ENCODE measurements at places on chromosomes 6 and 20.

GRCh38 chr6:81553216-81553615, 199.3 kb downstream of the TENT5A start:
- no peak for DNase-seq

- DNase-seq = no peak
These were observed 22.3 kb upstream of the RPP40 start for GRCh38 chr6:5025911-5026819.

GRCh38 chr6:167647306-167647705, 179.4 kb upstream of the AFDN start:
- no peak for DNase-seq

- no peak for DNase-seq
These were observed 90.1 kb upstream of the PREP start for GRCh38 chr6:105492706-105493673.

DNA sequence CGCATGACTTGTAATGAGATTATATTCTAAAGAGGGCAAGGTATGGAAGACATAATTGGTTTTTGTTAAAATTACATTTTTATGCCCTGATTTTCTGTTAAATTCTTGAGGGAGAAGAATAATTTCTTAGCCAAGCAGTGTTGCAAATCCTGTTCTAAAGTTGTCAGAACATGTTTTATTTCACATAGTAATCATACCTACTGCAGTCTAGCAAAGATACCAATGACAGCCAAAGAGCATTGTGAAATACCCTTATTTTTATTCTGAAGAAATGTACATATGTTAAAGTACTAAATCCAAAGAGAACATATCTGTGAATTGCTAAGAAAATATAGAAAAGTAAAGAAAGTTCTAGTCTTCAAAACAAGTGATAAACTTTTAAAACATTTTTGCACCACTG, 39.6 kb upstream of the SMIM8 start:
- no peak for DNase-seq

DNA sequence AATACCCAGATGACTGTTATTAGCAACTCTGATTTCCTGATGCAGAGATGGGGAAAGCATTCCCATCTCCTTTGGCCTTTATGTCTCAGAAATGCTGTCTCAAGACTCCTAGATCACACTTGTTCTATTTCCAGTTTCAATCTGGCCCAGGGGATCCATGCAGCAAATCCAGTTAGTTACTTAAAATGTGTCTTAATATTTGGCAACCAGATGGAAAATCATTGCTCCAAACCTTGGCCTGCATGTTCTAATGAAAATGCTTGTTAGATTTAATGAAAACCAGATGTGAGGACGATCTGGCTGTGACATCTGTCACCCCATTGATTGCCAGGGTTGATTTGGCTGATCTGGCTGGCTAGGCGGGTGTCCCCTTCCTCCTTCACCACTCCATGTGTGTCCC, 125.2 kb downstream of the TSHZ2 start:
- no peak for DNase-seq

- no peak for DNase-seq
These were observed 51.1 kb downstream of the STAU1 start for GRCh38 chr20:49136817-49137571.

DNA sequence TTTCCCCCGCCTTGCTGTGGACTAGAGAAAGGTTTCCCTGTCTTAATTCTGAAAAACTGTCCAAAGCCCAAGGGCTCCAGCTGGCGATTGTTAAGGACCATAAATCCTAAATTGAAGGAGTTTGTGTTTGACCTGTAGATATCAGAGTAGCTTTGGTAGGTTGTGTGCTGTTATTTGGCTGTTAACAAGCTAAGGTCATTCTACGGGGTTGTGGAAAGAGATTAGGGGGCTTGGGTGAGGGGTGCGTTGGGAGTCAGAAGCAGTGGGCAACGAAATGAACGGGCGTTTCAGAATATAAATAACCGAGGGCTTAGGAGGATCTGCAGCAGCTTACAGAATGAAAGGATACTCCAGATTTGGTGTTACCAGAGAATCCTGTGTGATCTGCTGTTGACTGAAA, 32.6 kb upstream of the BTN3A2 start:
- DNase-seq = no peak

GRCh38 chr6:134521116-134521501, 203.2 kb upstream of the SGK1 start:
- no peak for DNase-seq

DNA sequence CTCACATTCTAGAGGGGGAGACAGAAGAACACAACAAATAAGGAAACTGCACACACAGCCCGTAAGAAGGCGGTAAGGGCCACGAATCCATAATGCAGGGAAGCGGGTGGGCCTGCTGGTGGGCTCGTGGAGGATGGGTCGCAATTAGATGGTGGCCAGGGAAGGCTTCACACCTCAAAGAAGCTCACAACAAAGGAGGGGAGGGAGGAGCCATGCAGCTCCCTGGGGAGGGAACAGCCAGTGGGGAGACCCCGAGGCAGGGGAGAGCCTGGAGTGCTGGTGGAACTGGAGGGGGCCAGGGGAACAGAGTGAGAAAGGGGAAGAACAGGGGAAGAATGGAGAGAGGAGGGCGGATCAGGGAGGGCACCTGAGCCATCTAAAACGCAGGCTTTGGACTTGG, 13.4 kb downstream of the SRC start:
- no peak for DNase-seq

GRCh38 chr6:157592541-157592940, 211.6 kb downstream of the ZDHHC14 start:
- DNase-seq = no peak

- DNase-seq = no peak
These were observed 67.7 kb downstream of the SLC16A10 start for GRCh38 chr6:111154981-111155380.

DNA sequence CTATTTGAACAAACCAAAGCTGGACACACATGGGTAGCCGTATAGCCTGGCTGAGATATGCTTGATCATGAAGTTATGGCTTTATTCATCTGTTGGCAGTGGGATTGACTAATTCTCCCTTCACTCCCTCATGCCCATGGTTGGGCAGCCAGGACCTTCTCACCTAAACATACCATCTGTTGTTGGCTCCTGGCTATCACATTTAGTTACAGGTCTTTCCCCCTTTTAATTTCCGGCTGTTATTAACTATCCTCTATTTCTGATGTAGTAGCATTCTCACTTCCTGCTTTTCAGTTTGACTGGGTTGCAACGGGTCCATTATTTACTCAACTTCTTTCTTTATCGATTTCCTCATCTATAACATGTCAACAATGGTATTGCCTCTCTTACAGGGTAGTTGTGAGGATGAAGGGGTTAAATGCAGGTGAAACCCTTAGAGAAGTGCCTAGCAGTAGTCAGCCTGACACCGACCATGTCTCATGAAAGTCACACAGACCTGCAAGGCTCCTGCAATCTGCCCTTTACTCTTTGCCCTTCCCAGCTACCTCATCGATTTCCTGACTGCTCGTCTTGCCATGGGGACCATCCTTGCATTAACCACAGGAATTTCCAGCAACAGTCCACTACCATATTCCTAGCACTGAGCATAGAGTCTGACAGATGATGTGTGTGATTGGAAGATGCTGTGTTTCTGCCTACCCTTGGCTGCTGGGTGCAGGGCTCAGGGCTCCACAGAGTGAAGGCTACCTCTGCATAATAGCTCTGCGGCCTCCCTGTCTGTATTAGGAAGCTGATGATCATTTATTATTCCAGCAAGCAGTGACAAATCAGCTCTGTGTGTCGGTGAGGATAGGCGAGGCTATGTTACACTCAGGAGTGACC, 42.2 kb downstream of the PPP1R14C start:
- DNase-seq = no peak

DNA sequence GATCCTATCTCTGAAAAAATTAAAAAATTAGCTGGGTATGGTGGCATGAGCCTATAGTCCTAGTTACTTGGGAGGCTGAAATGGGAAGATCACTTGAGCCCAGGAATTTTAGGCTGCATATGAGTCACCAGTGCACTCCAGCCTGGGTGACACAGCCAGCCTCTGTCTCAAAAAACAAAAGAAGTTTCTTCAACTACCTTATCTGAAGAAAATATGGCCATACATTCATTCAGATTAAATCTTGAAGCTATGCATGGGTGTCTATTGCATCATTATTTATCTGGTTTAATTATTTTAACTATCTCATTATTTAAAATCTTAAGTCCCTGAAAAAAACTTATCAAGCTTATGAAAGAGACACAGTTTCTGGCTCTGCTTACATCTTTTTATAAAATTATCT, 204.1 kb downstream of the SIM1 start:
- DNase-seq = no peak

GRCh38 chr6:133099573-133099972, 141.6 kb upstream of the EYA4 start:
- no peak for DNase-seq

DNA sequence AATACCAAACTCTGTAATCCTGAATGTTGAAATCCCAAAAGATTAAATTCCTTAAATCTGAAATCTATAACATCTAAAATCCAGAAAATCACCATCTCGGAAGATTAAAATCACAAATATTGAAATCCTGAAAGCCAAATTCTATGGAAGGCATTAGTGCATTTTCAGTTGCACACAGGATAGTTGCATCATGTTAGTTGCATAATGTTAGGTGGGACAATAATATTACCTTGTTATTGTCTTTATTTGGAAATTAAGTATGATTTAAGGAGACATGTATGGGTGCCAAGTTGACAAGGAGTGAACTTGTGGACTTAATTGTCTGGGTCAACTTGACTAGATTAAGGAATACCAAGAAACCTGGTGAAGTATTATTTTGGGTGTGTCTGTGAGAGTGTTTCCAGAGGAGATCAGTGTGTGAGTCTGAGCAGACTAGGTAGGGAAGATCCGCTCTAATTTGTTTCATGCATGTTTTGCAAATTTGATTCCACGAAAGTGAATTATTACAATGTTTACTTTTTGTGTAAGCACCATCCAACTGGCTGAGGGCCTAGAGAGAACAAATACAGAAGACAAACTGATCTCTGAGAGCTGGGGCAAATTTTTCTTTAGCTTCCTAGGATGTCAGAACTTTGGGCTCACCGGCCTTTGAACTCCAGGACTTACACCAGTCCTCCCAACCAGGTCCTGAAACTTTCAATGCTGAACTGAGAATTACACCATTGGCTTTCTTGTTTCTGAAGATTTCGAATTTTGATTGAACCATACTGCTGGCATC, 545.1 kb upstream of the IRAK1BP1 start:
- DNase-seq = no peak

DNA sequence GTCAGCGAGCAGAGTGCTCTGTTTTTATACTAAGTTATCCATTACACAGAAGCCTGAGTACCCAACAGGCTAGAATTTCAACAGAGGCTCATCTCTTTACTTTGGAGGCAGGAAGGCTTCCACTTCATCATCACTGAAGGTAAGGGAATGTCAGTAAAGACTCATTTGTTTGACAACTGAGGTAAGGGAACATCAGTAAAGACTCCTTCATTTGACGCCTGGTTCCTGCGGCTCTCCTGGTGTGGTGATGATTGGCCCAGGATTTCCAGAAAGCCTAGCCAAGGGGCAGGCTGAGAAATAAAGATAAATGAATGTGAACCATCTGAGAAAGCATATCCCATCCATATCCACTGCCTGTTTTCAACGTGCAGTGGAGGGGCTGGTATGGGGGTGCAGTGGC, 244.6 kb upstream of the ECI2 start:
- no peak for DNase-seq

GRCh38 chr20:63778857-63779256, 39.3 kb downstream of the SLC2A4RG start:
- no peak for DNase-seq

DNA sequence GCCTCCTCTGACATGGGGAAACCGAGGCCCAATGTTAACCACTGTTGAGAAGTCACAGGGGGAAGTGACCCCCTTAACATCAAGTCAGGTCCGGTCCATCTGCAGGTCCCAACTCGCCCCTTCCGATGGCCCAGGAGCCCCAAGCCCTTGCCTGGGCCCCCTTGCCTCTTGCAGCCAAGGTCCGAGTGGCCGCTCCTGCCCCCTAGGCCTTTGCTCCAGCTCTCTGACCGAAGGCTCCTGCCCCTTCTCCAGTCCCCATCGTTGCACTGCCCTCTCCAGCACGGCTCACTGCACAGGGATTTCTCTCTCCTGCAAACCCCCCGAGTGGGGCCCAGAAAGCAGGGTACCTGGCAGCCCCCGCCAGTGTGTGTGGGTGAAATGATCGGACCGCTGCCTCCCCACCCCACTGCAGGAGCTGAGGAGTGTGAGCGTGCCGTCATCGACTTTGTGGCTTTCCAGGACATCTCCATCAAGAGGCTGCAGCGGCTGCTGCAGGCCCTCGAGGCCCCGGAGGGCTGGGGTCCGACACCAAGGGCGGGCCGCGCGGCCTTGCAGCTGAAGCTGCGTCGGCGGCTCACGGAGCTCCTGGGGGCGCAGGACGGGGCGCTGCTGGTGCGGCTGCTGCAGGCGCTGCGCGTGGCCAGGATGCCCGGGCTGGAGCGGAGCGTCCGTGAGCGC, 1.6 kb downstream of the TNFRSF6B start:
- no peak for DNase-seq

- no peak for DNase-seq
These were observed 40.3 kb upstream of the ARMC2 start for GRCh38 chr6:108807928-108808327.

DNA sequence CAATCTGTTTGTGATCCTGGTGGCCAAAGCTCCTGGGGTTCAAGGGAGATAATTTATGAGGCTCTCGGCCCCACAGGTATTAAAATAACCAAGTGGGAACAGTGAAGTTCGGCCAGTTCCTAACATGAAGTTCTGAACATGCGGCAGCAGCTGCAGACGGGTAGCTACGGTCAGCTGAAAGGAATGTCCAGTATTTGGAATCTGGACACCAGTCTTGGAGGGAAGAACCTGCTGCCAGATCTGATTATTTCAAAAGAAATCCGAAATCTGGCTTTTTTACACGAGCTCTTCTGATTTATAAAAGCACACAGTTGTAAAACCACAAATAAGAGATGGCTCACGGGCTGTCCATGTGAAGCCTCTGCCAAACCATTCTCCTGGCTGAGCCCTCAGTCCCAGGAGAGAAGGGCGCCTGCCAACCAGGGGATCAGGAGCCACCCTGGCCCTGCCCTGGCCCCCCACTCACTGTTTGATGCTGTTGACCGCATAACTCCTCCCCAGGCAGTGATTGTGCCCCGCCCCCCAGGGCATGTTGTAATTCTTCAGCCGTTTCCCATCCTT, 28.2 kb upstream of the KCNB1 start:
- DNase-seq = peak; percentile 50

DNA sequence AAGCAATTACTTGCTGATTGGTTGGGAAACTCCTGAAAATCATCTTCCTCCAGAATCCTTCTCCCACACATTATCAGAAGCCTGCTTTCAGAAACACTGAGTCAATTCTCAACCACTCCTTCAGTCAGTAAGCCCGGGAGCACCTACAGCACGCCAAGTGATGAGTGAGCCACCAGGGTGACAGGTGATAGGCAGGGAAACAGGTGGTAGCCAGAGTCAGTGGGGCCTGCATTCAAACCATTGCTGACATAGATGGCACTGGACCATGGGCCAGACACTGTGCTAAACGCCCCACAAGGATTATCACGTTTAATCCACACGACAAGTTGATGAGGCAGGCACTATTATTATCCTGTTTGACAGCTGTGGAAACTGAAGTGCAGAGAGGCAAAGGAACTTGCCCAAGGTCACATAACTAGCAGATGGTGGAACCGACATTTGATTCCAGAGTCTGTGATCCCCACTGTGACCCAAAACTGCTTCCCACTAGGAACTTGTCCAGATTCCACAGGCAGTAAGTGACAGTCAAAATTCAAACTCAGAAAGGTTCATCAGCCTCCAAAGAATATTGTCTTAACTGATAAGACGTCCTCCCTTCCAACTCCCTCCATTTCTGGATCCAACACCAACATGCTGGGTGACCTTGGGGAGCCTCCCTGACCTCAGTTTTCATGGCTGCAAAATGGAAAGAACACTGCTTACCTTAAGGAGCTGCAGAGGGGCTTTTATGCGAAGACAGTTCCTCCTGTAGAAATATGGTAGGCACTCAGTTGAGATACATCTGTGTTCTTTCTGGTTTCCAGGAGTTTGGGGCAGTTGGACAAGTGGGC, 23.9 kb upstream of the TOP1 start:
- no peak for DNase-seq
